LHCN-M2 (cell line): ENCODE measurements at places on chromosomes 6 and 20. TPM values are rescaled to one million over a fixed set of nuclear protein-coding genes. Genes with fewer than 3 reads are reported as not detected.

DNA sequence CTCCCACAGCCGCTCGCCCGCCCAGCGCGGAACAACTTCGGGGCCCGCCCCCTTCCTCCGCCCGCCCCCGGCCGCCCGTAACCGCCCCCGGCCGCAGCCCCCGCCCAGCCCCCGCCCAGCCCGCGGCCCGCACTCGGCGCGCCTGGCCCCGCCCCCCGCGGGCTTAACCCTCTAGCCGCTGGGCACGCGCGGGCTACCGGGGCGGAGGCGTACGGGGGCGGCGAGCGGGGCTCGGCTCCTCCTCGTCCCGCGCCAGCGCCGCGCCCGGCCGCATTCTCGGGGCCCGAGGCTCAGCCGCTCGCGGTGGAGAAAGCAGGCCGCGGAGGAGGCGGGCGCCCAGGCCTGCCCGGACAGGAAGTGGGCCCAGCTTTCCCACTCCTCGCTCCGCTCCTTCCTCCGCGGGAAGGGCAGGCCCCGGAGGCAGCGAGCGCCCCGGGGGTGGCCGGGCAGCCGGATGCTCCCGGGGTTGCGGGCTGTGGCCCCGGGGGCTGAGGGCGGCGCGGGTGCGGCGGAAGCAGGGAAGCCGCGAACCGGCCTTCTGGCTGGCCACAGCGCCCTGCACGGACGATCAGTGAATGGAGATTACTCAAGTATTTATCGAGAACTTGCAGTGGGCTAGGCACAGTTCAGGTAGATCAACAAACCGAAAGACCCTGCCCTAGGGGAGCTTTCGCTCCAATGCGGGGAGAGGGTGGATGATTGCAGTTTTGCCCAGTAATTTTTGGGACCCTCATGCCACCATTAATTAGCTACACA, at the start of gene TRAM2:
TSS of gene TRAM2 (minus strand) at position 39 of the 756 bp plus-strand sequence. CDS start 145 bp downstream, outside the sequence.
- DNase-seq: peak; percentile 77

DNA sequence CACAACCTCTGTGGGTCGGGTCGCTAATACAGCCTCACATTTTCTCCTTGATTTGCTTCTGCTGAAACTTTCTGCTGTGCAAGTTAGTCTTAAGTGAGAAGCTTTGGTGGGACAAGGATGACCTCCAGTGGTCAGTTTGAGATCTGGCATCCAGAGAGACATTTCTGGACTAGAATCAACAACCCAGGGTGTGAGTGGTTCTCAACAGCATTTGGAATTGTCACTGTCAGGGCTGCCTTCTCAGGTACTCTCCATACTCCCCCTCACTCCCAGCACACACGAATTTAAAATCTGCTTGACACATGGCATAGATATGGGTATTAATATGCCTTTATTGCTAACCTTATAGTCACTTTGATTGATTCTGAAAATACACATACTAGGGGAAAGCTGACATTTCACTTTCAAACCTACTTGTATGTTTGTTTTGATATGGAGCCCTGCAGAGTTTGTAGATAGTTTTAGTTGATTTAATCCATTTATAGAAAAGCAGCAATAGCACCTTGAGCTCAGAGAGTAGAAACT, 13.2 kb downstream of the OTOR start:
- peak; percentile 59 for DNase-seq

Gene FERMT1
- 6.1 and 8.3 TPM in 2 replicates for total RNA-seq

DNA sequence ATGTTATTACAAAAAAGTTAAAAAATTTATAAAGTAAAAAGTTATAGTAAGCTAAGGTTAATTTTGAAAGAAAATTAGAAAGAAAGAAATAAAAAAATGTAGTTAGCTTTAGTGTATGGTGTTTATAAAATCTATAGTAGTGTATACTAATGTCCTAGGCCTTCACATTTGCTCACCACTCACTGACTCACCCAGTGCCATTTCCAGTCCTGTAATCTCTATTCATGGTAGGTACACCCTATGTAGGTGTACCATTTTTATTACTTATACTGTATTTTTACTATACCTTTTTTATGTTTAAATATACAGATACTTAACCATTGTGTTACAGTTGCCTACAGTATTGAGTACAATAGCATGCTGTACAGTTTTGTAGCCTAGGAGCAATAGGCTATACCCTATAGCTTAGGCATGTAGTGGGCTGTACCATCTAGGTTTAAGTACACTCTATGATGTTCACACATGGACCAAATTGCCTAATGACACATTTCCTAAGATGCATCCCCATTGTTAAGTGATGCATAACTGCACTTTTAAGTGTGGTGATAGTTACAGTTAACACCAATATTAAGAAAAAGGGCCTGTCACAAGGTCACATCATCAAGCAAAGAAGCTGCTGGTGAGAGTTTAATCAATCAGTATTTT, 8.0 kb downstream of the CD2AP start:
- DNase-seq: no peak

Gene MAFB
- total RNA-seq: 0.06 TPM in 1 of 2 replicates, not detected in the other

Gene APCDD1L
- total RNA-seq: 0.34 and 0.96 TPM in 2 replicates

GRCh38 chr20:61299618-61300017, 47.6 kb downstream of the CDH4 start:
- DNase-seq: no peak

- no peak for DNase-seq
Observed at GRCh38 chr6:18062733-18063132, 59.7 kb downstream of the NHLRC1 start.

GRCh38 chr6:117481926-117482239, 591 bp upstream of the DCBLD1 start:
- no peak for DNase-seq

GRCh38 chr6:96653181-96653580, 90.3 kb downstream of the FHL5 start:
- DNase-seq: no peak

DNA sequence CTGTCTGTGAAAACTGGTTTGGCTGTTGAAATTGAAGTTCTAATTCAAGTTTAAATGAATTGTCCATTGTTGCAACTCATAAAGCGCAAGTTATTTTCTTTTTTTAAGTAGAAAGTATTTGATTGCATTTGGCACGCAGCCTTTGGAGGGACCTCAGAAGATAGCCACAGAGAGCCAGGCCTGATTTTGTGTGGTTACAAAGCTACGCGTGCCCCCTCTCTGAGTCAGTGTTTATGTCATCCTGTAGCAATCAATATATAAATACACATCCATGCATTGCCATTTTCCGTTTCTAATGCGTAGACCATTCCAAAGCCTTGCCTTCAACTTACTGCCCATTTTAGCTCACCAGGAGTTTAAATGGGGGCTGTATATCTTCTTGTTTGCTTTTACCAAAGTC, 173.2 kb downstream of the TMEM242 start:
- no peak for DNase-seq

Gene RCAN2
- 0.58 and 0.86 TPM in 2 replicates for total RNA-seq

DNA sequence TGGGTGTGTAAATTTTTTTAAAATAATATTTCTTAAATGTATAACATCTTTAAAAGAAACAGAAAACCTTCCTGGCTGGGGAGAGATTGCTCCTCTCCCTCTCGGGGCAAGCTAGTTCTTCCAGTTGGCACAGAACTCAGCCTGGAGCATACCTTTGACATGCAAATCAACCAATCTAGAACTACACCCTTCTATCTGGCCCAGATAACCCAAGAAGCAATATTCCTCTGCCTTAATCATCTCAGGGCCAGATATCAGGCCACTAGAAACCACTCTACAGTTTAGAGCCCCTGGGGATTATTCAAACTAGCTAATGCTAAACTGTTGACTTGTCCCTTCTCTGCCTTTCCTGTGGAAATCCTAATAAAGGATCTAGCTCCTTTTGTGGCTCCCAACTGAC, 33.9 kb downstream of the CYP39A1 start:
- no peak for DNase-seq

- no peak for DNase-seq
Observed at GRCh38 chr20:58059260-58059544, 169.3 kb downstream of the ANKRD60 start.

Gene TEAD3
- total RNA-seq: 16.8 and 17.5 TPM in 2 replicates

Gene ZSCAN23
- total RNA-seq: 1.9 and 2.1 TPM in 2 replicates

Gene PDE10A
- 17.9 and 21.6 TPM in 2 replicates for total RNA-seq

- no peak for DNase-seq
Observed at GRCh38 chr6:118296129-118296901, 251.8 kb upstream of the PLN start.

GRCh38 chr6:108751282-108751681, 96.9 kb upstream of the ARMC2 start:
- DNase-seq: no peak

- peak; percentile 76 for DNase-seq
Observed at GRCh38 chr6:3585320-3585935, 128.6 kb upstream of the SLC22A23 start.

- DNase-seq: no peak
Observed at GRCh38 chr6:47376930-47377329, 67.2 kb upstream of the TNFRSF21 start.

DNA sequence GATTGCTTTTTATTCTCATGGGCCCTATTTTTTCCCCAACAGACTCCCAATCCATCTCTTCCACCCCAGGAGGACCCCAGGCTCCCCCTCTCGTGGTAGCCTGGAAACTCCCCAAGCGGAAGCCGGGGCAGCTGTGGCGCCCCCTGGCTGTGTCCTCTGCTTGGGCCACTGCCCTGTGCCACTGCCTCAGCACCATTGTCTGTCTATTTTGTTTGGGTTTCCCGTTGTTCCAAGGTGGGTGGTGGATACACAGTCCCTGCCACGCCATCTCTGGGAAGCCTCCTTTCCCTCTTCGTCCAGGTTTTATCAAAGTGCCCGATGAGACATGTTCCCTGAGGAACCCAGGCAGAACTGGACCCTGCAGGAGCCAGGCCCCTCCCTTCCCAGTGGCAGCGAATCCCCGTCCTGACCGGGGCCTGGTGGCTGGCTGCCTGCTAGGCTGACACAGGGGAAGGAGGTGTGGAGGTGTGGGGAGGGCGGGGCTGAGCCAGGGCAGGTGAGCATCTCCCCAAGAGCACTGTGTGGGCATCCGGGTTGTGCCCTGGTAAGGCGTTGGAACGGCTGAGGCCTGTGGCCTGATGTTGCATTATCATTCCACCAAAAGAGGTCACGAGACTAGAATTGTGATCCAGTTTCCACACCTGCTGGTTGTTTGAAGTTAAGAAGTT, 228.2 kb downstream of the CDH4 start:
- no peak for DNase-seq

DNA sequence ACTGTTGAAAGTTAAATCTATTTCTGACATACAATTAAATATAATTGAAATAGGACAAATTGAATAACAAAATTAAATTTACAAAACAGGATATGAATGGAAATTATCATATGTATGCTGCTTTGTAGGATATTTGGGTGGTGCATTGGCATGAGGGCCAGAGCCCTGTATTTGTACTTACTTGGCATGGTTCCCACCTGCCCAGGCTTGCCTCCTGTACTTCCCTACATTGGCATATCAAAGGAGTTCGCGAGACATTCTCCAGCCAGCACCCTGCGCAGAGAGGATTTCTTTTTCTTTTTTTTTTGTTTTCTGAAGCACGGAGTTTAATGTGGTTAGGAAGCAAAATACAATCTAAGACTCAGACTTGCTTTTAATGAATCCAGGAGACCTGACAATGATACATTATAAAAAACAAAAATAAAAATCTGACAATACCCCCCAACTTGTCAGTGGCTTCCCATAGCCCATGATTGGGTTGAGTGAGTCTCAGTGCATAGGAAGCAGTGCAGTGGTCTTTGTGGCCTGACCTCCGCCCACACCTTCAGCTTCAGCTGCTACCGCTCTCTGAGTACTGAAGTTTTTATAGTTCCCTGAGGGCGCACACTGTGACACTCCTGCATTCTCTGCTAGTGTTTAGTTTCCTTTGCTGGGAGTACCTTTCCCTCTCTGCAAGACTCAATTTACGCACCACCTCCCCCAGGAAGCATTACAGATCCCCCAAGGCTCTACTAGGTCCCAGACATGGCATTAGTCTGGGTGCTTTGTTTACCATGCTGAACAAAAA, 440.8 kb downstream of the UTRN start:
- peak; percentile 24 for DNase-seq

Gene BPIFA1
- total RNA-seq: not detected in 2 replicates

DNA sequence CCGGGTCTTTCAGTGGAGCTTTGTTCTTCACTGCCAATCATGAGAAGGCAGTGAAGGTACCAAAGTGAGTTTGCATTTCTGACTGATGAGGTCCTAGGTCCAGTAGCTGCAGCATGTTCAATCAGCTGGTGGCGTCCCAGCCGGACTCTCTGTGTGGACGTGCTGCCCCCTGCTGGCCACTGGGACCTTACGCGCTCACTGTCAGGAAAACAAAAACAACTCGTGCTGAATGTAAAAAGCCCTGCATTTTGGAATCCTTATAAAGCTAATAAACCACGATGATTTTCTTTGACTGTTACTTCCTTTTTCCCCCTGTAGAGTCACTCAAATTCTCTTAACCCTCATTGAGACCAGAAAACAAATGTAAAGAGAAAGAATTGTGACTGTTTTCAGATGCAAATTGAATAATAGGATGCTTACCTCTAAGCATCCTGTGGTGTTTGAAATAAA, 4.9 kb upstream of the CD24 start:
- DNase-seq: peak; percentile 71

- no peak for DNase-seq
Observed at GRCh38 chr6:961407-961960, 268.5 kb upstream of the EXOC2 start.

- no peak for DNase-seq
Observed at GRCh38 chr6:3244003-3244831, 14.5 kb upstream of the PSMG4 start.

- no peak for DNase-seq
Observed at GRCh38 chr6:149842331-149842730, 21.8 kb downstream of the LRP11 start.

Gene LY6G5B
- total RNA-seq: 2.4 and 4.0 TPM in 2 replicates

DNA sequence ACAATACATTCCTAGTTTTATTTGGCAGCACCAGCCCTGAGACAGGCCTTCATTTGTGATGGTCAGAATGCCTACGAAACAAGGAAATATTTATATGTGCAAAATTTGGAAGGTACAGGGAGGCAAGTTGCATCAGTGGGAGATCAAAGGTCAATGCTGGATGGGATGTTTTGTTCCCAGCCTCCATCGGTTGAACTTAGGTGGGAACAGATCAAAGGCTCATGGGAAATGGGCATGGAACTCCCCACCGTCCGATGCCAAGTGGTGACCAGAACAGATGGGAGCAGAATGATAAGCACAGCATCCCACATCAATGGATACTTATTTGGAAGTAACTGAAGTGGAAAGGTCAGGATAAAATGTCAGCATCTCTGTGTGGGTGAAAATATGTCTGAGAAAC, 177.7 kb upstream of the TNFAIP3 start:
- no peak for DNase-seq

DNA sequence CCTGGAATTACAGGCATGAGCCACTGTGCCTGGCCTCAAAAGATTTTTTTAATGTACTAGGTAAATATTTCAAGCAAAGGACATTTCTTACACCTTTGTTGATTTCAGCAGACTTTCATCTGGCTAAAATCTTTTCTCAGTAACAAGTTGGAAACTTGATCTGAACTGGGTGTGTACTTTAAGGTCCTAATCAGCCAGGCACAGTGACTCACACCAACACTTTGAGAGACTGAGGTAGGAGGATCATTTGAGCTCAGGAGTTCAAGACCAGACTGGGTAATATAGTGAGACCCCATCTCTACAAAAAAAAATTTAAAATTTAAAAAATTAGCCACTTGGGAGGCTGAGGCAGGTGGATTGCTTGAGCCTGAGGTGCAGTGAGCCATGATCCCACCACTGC, 7.0 kb upstream of the RALGAPA2 start:
- DNase-seq: no peak

Gene ENPP1
- total RNA-seq: 24.8 and 26.5 TPM in 2 replicates

- DNase-seq: no peak
Observed at GRCh38 chr6:42522036-42522435, 41.8 kb upstream of the UBR2 start.
